ENCODE measurements at places on chromosomes 11 and 22. TPM values are rescaled to one million over a fixed set of nuclear protein-coding genes. Genes with fewer than 3 reads are reported as not detected.

Gene RASGRP2
- total RNA-seq: 1.1 TPM

Gene ACR
- total RNA-seq: 0.40 TPM

Gene EIF3M
- total RNA-seq: 186 TPM

Gene SEPTIN3
- total RNA-seq: 0.24 TPM

Gene AIP
- total RNA-seq: 23.5 TPM

Gene PATE2
- not detected for total RNA-seq

Gene SYCE3
- total RNA-seq: not detected

Gene OR51B4
- total RNA-seq: not detected

Gene NRIP3
- 0.80 TPM for total RNA-seq

Gene PRSS23
- 11.6 TPM for total RNA-seq

Gene OR52A1
- not detected for total RNA-seq

Gene MMP8
- not detected for total RNA-seq

Gene CLP1
- 10.6 TPM for total RNA-seq

Gene HPX
- total RNA-seq: 0.64 TPM

Gene MYO7A
- 0.96 TPM for total RNA-seq

Gene NEFH
- total RNA-seq: not detected

Gene TRIM44
- total RNA-seq: 22.7 TPM

Gene MYBPC3
- not detected for total RNA-seq

Gene ARHGAP8
- total RNA-seq: 8.9 TPM

Gene FAM181B
- total RNA-seq: 0.28 TPM

Gene PANX3
- total RNA-seq: not detected

Gene CCDC73
- 0.40 TPM for total RNA-seq

Gene MGAT3
- 0.44 TPM for total RNA-seq

Gene CASP5
- not detected for total RNA-seq

Gene GLB1L2
- total RNA-seq: 2.2 TPM

Gene TPBGL
- total RNA-seq: not detected

Gene ANKK1
- total RNA-seq: 0.72 TPM

Gene KMT5B
- 23.7 TPM for total RNA-seq

Gene CARD16
- total RNA-seq: 14.0 TPM

Gene C2CD3
- 12.4 TPM for total RNA-seq

Gene OR51B2
- total RNA-seq: not detected

Gene USP47
- 26.2 TPM for total RNA-seq

Gene TBX10
- total RNA-seq: not detected

Data from esophagus mucosa (tissue), 1 donor.